ENCODE measurements at places on chromosomes 4 and X.

GRCh38 chrX:48919947-48920717 lies 1.3 kb upstream of the PIM2 start:
- DNase-seq: no peak

GRCh38 chrX:54288277-54288676 lies 69.6 kb downstream of the WNK3 start:
- no peak for DNase-seq

GRCh38 chrX:38109042-38109898 lies 102.9 kb downstream of the SYTL5 start:
- no peak for DNase-seq

DNA sequence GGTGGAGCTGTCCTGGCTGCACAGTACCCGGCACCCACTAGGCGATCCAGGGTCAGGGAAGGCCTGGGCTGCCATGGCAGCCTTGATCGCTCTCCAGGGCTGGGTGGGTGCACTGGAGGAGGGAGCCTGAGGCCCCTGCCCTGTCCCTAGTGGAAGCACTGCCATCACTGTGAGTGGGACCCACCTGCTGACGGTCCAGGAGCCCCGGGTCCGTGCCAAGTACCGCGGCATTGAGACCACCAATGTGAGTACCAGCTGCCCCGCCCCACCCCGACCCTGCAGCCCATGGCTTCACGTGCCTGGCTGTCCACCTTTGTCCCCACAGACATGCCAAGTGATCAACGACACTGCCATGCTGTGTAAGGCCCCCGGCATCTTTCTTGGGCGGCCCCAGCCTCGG lies 8.8 kb downstream of the PLXNA3 start:
- no peak for DNase-seq

DNA sequence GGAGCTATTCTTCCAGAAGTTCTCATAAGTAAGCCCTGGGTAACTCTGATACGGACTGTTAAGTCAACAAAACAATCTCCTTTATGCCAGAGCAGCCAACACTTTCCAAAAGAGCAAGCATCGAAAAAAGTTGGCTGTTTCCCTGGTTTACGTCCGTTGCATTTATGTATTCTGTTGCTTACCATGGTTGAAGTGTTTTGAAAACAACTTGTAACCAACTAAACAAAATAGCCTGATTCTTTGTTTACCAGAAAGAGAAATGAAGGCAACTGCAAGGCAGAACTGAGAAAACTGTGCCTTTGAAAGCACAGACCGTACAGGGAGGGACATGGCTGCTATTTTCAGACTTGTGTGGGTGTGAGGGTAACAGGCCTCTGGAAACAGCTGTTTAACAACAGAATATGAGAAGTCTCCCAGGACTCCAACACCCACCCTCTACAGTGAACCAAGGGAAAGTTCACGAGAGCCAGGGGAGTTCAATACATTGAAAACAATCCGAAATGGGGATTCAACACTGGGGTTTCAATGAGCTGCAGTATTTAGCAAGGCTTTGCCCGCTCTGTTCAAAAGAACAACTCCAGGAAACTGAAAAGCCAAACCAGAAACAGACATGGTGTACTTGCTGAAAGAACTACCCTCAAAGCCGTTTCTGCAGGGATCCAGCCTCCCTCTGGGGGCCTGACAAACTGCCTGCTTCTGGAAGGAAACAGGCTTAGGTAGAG lies 95.8 kb upstream of the EGFL6 start:
- DNase-seq: peak; percentile 21

DNA sequence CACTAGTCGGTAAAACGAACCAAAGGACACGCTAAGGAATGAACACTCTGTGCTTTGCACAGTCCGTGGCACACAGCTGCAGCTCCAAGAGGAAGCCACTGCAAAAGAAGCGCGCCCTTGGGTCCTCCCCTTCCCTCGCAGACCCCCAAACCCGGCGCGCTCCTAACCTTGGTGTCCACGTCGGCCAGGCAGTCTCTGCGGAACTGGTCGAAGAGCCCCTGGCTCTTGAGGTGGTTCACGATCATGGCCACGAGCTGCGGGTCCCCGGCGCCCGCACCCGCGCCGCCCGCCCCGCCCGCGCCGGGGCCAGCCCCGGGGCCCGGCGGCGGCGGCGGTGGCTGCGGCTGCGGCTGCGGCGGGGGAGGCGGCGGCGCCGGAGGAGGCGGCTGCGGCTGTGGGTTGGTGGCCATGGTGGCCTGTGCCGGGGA lies 333 bp downstream of the BOD1L1 start:
- DNase-seq: no peak

- DNase-seq: peak; percentile 23
Observed at GRCh38 chrX:18674417-18674787, 2.5 kb upstream of the RS1 start.

DNA sequence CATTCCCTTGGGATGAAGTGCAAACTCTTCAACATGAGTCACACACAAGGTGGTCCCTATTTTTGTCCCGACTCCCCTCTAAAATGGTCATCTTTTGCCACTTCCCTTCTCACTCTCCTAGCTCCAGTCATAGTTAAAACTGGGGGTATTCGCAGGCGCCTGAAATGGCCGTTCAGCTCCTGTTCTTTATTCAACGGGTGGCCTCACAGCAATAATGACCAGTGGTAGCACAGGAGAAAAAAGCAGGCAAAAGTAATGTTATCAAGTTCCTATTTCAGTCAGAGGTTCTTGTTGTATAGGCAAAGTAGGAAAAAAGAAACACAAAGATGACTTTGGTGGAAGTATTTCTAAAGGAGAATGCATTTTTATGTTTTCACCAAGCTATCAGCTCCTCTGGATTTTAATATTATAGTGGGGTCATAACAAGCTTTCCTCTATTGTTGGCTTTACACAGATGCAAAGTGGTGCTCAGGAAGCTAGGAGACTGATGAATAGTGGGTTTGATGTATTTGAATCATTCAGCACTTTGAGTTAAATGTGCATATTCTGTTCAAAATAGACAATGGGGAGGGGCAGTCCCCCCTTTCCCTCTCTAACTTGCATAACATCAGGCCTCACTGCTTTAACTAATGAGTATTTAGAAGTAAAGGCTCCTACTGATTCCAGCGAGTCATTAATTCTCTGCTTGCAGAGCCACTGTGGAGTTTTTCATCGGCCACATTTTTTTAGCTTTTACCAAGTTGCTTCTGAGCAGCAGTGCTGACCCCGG lies 171.2 kb upstream of the NDP start:
- DNase-seq: no peak

DNA sequence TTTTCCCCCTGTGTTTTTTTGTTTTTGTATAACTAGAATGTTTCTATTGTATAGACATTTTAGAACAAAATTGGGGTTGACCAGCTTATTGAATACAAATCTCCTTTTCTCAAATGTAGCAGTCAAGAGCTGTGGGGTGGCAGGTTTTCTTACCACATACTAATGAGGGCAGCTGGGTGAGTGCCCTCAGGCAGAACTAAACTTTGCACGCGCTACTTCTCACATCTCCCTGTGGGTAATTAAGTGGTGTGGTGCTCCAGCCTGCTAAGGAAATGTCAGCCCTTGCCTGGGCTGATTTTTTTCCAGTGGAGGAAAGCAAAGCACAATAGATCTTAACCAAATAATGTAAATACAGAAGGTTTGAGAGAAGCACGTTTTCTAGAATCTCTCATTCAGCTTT lies 717.6 kb upstream of the TENM3 start:
- no peak for DNase-seq

DNA sequence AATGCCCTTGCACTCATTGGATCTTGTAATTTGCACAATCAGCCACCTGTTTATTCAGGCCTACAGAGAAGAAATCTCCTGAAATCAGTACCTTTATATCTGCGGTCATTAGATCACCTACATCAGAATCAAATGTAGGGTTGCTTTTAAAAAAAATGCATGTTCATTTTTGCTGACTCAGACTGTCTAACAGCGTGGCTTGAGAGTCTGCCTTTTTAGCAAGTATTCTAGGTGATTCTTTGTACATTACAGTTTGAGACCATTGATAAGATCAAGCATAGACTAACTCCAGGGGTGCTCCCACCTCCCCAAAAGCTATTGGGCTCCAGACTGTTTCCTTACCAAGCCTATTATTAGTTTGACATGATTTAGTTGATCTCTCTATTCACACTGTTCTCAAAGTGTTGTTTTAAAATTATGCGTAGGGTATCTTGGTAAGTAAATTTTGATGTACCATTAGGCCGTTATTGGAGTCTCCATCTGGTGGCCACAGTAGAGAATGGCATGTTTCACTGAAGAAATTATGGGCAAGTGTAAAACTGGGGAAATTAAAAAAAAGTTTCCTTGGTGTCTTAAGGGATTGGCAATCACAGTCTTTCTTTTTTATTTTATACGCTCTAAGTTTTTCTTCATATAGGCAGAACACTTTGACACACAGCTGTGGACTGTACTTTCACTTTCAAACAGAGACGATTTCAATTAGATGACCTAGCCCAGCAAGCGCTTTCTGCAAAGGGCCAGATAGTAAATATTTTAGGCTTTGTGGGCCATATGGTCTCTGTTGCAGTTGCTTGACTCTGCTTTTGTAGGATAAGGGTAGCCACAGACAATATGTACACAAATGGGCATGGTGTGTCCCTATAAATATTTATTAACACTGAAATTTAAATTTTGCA lies 33.7 kb upstream of the MSL3 start:
- DNase-seq: no peak

DNA sequence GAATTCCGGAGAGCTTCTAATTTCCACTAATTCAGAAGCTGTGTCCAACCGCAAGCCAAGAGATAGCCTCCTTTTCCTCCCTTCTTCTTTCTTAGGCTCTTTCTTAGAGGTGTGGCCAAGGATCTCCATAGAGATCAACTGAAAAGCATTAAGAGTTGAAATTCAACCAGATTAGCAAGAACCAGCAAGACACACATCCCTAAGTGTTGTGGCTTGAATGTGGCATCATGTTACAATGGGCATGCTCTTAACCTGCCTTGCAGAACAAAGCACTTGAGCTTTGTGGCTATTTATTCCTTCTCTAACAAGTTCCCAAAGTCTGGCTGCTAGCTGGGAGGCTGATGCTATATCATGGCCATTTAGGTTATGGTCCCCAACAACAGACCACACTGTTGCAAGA lies 10.4 kb downstream of the ANOS1 start:
- DNase-seq: no peak

GRCh38 chr4:5110901-5111300 lies 59.6 kb downstream of the STK32B start:
- DNase-seq: no peak

DNA sequence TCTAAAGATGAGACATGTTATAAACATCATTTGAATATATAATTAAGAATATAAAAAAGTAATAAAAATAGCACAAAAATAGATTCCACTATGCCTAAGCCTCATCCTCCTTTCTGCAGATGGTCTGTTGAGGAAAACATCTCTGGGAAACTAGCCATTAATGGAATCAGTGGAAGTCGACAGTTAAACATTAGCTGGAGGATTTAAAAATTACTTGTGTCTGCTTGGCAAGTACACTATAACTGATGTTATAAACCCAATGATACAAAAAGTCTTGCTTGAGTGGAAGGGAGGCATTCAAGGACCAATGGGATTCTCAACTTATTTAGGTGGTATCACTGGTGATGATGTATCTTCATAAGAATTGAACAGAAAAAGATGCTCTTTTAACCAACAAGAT lies 1598.3 kb downstream of the PCDH18 start:
- DNase-seq: no peak

DNA sequence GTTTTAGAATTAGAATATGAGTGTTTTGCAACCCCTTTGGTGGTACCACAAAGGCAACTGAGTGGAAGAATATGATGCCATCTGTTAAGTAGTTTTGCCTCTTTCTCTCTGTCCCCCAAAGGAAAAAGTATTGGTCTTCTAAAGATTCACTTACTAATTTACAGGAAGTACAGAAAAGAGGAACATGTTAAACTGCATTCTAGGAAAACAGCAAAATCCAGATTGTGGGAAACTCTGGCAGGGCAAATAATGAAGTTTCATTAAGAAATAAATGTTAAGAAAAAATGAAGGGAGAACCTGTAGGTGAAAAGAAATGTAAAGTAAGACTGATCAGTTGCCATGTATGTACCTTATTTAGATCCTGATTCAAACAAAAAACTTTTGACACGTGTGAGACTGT lies 39.3 kb downstream of the NSUN7 start:
- DNase-seq: no peak

- no peak for DNase-seq
Observed at GRCh38 chr4:63817196-63817865, 591.9 kb downstream of the TECRL start.

DNA sequence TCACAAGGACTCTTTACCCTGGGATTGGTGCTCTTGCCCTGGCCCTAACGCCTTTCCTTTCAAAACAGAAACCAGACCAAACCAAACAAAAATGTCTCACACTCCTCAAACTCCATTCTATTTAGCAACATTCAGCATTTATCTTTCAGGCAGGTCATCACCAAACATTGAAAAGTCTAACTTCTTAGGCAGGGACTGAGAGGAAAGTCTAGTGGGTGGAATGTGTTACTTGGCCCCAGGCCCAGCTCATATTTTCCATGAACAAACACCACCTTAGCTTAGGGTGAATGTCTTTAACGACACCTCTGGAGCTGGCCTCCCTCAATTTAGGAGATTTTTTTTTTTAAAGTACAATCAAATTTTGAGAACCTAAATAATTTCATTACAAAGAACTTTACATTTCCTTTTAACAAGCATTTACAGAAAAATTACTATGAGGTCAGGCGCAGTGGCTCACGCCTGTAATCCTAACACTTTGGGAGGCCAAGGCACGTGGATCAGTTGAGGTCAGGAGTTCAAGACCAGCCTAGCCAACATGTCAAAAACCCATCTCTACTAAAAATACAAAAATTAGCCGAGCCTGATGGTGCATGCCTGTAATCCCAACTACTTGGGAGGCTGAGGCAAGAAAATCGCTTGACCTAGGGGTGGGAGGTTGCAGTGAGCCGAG lies 10.2 kb upstream of the N4BP2 start:
- no peak for DNase-seq

- no peak for DNase-seq
Observed at GRCh38 chrX:85808217-85808616, 239.1 kb downstream of the CHM start.

DNA sequence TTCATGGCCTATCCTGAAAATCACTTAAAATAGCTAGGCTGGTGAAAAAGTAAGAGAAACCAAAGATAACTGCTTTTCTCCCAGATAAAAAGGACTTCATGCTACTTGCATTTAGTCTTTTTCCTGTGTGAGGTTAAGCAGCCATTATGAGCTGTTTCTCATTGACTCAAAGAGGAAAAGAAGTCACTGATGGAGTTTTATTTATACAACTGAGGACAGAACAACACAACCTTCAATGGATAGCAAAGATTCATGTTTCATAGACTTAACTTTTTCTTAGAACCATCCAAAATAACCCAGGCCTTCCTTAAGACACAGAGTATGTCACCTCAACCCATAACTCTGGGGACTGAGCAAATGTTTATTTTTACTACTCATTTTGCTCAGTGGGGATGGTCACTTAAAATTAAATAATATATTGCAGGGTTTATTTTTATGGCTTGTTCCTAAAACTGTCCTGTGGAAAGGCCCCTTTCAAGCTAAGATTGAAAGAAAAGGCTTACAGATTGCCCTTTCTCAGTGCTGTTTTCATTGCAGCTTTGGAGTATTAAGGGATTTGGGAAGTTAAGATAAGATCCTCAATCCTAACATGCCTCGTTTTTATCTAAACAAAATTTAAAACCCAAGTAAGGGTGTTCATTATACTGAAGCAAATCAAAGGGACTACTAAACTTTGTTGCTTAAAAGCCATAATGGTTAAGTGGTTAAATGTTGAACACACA lies 252.6 kb upstream of the MAD2L1 start:
- no peak for DNase-seq

- no peak for DNase-seq
Observed at GRCh38 chr4:173227756-173228155, 59.1 kb downstream of the GALNT7 start.

GRCh38 chr4:25131926-25132325 lies 28.3 kb downstream of the SEPSECS start:
- DNase-seq: no peak
